ENCODE measurements at places on chromosomes 4 and X.

DNA sequence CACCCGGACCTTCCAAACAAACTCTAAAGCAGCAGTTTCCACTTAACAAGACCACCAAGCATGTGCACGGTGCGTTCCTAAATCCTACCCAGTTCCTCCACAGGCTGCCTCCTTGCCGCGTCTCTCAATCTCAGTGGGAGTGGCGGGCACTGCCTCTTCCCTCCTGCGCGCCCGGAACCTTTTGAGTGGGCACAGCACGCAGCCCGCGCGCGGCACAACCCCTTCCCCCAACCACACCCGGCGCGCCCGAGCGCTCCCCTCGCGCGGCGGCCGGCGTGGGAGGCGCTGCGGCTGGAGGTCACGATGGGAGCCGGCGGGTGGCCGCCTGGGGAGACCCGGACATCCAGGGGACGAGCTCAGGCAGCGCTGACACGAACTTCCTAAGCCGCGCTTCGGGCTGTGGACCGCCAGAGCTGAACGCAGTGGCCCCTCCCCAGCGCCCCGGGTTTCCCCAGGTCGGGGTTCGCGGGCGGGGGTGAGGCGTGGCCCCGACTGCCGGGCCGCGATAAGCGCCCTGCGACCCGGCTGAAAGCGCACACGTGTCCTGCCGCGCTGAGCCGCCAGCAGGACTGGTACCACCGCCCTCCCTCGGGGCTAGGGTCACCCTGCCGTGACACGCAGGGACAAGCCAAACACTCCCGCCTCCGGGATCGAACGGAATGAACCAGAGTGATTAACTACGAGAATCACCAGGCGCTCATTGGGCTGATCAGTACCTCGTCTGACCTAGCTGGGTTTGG lies at the start of gene ABCG2:
Gene ABCG2, minus strand, starts transcription at position 151 of the 740 bp plus-strand sequence. CDS start 18,644 bp downstream, outside the sequence.
- peak; percentile 74 for DNase-seq

GRCh38 chr4:168917138-168917779 lies 92.8 kb downstream of the CBR4 start:
- DNase-seq = peak; percentile 56

GRCh38 chr4:94084155-94084554 lies 123.5 kb upstream of the SMARCAD1 start:
- no peak for DNase-seq

DNA sequence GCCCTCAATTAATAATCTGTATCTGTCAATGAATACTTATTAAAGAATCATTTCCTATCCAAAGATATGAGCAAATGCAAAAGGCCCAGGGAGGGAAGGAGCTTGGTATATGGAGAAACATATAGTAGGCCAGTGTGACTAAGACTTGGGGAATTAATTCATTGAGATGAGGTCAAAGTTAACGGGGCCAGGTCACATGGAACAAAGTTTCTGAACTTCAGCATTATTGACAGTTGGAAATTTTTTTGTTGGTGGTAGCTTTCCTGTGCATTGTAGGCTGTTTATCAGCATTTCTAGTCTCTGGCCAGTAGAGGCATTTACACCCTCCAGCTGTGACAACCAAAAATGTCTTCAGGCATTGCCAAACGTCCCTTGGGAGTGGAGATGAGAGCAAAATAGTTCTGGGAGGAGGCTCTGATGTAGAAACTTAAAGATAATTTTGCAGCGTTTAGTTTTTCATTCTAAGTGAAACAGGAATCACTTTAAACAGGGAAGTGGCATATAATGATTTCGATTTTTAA lies 202.0 kb downstream of the SLC4A4 start:
- no peak for DNase-seq

GRCh38 chr4:145216535-145216934 lies 36.1 kb upstream of the OTUD4 start:
- DNase-seq = peak; percentile 37

- no peak for DNase-seq
Observed at GRCh38 chr4:163858515-163858914, 364.0 kb downstream of the TMA16 start.

DNA sequence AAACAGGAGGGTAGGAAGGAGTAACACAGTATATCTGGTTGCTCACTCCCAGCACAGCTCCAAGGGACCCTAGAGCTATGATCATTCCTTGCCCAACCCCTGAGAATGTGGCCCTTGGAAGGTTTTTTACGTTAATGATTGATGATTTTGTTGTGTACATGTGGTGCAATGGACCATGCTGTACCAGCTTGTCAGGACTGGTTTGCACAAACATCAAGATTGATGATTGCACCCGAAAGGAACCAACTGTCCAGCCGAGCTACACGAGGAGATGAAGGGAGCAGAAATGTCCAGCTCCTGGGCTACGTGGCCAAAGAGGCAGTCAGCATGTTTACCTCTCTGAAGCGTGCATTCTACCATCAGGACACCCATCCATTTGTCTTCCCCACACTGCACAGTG lies 83.2 kb upstream of the USP9X start:
- no peak for DNase-seq

GRCh38 chr4:4521136-4521535 lies 20.7 kb downstream of the STX18 start:
- no peak for DNase-seq

GRCh38 chr4:8769645-8770517 lies 101.8 kb downstream of the HMX1 start:
- DNase-seq = no peak

GRCh38 chr4:25667931-25668557 lies 12.4 kb downstream of the SLC34A2 start:
- no peak for DNase-seq

GRCh38 chrX:4225086-4225485 lies 511.6 kb upstream of the PRKX start:
- no peak for DNase-seq

GRCh38 chr4:63528256-63528991 lies 880.8 kb downstream of the TECRL start:
- no peak for DNase-seq

DNA sequence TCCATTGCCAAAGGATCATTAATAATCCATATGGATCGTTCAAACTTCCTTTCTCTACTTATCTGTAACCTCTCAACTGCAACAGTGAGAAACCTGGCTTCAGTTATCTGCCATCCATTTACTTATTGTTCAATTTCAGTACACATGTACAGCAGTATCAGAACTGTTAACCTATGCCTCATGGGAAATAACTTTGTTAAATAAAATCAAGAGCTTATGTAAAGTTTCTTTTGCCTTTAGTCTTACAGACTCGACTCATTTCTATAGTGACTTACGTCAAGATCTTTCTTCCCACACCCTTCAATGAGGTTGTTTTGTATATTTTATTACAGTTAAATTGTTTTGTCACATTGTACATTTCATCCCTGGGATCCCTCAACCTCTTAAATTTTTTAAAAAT lies 11.4 kb downstream of the UBQLN2 start:
- DNase-seq = no peak

GRCh38 chrX:49058794-49059193 lies at the start of gene CCDC120:
Gene CCDC120 (plus strand): TSS chrX:49058999. CDS start chrX:49062042, 3,043 bp downstream.
- no peak for DNase-seq

DNA sequence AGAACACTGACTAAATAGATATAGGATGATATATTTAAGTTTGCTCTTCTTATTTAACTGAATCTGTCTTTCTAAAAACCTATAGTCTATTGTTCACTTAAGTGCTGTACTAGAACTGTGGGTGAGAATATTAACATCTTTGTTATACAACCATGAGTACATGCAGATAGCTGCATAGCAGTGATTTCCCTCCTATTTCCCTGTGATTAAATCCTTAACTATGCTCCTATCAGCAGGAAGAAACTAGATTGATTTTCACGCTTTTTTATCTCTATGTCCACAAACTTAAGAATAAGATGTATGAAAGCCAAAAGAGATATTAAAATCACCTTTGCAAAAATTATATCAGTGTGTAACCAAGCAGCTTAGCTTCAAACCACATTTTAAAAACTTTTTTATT lies 11.3 kb upstream of the UGT2A3 start:
- DNase-seq = no peak

- DNase-seq = no peak
Observed at GRCh38 chrX:75673468-75673867, 111.6 kb downstream of the MAGEE2 start.

- no peak for DNase-seq
Observed at GRCh38 chr4:1907848-1908525, 36.8 kb downstream of the NSD2 start.

DNA sequence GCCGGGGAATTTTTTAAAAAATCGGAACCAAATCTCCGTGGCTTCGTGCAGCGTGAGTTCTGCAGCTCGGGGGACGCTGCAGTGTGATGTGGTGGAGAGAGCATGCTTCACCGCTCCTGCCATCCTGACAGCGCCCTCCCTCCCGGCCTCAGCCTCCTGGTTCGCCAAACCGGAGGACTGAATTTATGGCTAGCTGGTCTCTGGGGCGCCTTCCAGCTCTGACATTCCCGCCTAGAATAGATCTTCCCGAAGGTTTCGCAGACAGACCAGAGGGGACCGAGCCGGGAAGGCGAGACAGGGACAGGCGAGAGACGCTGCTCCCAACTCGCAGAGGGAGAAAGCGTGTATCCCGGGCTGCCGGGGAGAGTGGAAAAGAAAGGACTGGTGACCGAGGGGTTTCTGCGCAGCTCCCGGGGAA lies 25.9 kb downstream of the HOPX start:
- peak; percentile 52 for DNase-seq

DNA sequence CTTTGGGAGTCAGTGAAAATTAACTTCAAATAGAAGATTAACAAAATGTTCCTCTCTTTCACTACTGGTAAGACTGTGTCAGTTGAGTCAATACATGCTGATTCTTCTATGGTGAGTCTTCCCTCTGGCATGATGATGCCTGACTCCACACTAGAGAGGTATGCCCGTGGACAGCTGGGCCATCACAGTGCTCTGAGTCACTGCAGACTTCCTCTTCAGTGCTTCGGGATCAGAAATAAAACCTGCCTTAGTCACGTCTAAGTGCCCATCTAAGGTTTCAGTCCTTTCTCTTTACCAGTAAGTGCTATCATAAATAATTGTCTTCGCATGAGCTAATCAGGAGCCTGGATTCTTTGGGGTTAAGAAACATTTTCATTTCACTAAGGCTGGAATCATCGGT lies 1.6 kb upstream of the ASB5 start:
- DNase-seq = peak; percentile 100

GRCh38 chr4:78784236-78784865 lies 8.2 kb downstream of the BMP2K start:
- DNase-seq = peak; percentile 92

- DNase-seq = peak; percentile 49
Observed at GRCh38 chr4:16952896-16953630, 54.6 kb upstream of the LDB2 start.

DNA sequence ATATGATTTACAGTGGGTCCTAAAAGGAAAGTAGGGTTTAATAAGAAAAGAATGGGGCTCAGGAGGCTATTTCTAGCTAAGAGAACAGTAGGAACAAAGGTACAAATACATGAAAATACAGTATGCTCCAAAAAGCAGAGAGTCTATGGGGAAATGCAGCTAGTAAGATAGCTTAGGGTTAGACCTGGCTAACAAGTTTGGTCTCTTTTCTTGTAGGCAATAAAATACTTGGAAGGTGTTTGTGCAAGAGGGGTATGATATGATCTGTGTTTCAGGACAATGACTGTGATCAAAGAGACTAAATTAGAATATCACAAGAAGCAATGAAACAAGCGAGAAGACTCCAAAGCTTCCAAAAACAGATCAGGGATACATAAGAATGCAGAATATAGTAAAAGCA lies 33.5 kb upstream of the SH3KBP1 start:
- no peak for DNase-seq

GRCh38 chr4:89586318-89586717 lies 250.6 kb downstream of the SNCA start:
- no peak for DNase-seq

DNA sequence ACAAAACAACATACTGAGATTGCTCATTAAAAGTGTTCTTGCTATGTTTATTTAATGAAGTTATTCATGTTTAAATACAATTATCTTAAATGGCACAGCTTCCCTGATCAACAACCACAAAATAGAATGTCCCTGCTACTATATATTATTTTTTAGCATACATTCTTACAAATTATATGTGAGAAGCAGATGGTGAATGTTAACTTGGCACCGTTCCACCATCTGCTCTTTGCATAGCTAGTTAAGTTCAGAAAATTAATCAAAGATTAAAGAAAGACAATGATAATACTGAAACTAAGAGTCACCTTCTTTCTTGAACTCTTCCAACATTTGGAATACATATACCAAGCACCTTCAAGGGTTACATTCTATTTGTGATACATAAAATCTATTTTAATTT lies 94.2 kb downstream of the PPP3CA start:
- no peak for DNase-seq

GRCh38 chr4:146123231-146123630 lies 52.3 kb upstream of the LSM6 start:
- no peak for DNase-seq

GRCh38 chr4:29861307-29861706 lies 858.9 kb upstream of the PCDH7 start:
- no peak for DNase-seq

DNA sequence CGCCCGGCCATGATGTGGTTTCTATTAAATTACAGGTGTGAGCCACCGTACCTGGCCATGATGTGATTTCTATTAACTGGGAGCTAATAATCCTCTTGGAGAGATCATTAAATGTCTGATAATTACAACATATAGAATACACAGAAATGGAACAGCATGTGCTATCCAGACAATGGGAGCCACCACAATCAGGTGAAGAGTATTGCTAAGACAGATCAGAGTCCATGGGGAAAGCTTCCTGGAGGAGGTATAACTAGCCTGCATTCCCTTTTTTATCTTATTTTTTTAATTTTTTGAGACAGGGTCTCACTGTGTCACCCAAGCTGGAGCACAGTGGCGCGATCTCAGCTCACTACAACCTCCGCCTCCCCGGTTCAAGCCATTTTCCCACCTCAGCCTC lies 146.8 kb downstream of the CHRNA9 start:
- no peak for DNase-seq

DNA sequence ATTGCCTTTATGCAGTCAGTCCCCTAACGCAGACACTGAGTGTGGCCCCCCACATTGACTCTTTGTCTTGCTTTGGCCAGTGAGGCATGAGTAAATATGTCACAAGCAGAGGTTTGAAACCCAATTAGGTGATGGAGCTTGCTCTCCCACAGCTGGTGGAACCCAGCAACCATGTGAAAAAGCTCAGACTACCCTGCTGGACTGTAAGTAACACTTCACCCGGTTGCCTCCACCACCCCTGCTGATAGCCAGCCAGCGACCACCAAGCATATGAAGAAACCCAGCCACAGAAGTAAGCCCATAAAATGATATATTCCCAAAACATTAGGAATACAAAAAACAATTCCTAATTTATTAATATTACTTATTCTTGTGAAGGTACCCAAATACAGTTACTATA lies 21.6 kb upstream of the PDCL2 start:
- DNase-seq = no peak

DNA sequence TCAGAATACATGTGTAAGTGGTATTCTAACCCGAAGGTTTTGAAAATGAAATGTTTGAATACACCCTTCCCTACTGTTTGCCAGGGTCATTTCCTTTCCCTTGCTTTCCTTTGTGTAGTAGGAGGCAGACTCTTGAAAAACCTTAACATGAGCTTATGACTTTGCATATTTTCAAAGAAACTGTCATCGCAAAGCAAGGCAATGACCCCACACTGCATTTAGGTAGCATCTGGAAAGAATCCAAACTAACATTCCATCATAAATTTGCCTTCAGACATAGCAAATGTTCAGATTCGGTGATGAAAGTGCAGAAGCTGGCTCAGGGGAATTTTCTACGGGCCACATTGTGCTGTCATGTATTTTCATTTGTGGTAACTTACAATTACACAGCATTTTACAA lies 32.3 kb downstream of the SH2D1A start:
- DNase-seq = peak; percentile 49

GRCh38 chr4:12846368-12846767 lies 637.8 kb downstream of the RAB28 start:
- no peak for DNase-seq
